ENCODE measurements at places on chromosomes 12 and 14. TPM values are rescaled to one million over a fixed set of nuclear protein-coding genes. Genes with fewer than 3 reads are reported as not detected.

- DNase-seq = no peak
These were observed 112.6 kb downstream of the ZNF664 start for GRCh38 chr12:124085419-124086296.

DNA sequence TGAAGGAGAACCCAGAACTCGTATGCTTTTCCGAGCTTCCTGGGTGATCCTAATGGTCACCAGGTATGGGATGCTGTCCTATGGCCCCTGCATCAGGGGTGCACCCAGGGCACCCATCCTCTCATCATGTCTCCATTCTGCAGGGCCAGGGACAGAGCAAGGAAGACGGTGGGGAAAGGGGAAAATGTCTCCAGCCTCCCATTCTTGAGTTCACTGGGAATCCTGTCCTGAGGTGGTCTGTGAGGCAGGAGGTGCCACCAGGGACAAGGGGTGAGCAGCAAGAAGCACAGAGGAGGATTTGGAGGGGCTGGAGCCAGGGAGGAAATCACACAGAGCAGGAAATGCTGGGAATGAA, 14.9 kb upstream of the SLC6A12 start:
- DNase-seq = no peak

The LMNTD1 gene
- total RNA-seq = not detected

DNA sequence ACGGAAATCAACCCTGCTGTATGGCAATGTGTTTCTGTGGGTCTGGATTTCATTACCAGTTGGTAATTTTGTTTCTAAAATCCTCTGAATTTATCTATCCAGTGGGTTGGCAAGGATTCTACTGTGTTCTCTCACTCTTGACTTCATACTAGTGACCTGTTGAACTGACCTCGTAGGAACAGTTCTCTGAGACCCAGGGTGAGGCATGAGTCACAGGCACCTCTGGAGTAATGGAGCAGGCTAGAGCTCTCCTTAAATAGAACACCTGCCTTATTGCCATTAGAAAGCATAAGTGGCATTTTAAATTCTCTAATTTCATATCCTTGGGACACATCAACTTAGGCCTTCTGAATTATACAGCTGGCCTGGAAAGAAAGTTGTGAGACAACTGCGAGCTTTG, 258.3 kb upstream of the NAV3 start:
- peak; percentile 1 for DNase-seq

The PDZRN4 gene
- not detected for total RNA-seq

DNA sequence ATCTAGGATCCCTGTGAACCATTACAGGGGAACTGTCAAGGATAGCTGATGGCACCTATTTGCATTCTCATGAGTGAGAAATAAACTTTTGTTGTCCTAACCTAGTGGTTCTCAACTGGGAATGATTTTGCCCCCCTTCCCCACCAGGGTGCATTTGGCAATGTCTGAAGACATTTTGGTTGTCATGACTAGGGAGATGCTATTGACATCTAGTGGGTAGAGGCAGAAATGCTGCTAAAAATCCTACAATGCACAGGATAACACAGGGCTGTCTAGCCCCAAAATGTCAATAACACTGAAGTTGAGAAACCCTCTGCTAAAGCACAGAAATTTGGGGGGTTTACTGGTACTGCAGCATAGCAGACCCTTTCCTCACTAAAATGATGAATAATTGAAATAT, 140.9 kb upstream of the SRRM4 start:
- no peak for DNase-seq

DNA sequence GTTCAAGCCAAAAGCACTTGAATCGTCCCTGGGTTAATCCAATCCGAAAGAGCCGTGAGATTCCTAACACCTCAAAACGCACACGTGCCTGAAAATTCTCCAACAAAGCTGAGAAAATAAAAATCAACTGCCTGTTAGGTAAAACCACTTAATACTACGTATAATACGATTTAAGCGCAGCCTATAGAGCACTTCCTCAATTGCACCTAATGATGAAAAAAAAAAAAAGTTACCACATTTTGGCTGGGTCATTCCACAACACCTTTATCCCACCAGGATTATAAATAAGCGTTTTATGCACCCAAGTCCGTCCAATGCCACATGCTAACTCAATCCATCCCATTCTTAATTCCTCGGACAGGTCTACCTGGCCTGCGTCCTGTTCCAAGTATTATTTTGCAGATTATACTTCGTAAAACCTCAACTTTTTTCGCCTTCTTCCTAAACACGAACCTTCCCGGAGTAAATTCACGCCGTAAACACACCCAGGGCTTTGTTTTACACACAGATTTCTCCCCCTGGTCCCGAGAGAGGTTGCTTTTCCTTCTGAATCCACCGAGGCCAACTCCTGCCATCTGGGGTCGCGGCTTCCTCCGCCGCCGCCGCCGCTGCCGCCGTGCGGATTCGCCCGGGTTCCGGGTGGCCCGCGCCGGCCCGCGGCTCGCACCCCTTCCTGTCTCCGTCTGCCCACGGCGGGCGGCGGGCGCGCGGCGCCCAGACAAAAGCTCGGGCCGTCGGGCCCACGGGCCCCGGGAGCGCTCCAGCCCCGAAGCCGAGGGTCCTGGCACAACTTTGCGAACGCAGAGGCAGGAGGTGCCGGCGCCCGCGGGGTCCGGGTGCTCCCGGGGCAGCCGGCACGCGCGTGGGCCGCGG, 66.2 kb downstream of the RNF34 start:
- DNase-seq = peak; percentile 41

GRCh38 chr14:24712909-24713308, 78.9 kb upstream of the GZMB start:
- DNase-seq = no peak

- no peak for DNase-seq
These were observed 165.2 kb downstream of the VRK1 start for GRCh38 chr14:96962337-96962736.

The NGB gene
- total RNA-seq = not detected

GRCh38 chr14:32820181-32820580, 118.5 kb upstream of the NPAS3 start:
- DNase-seq = no peak

DNA sequence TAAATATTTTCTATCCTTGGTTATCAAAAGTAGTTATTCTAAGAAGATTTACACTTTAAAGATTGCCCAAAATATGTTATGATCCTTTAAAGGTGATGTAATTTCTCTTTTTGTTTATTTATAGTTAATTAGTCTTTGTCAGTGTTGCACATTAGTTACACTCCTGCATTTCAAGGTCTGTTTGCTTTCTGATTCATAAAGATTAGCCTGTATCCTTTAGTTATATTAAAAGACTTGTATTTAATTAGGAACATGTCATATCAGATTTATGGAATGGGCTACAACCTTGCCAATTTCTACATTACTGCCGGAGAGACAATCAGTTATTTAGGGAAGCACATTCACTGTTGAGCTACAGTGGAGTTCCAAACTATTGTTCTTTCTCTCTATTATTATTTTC, 3.5 kb downstream of the EPYC start:
- DNase-seq = peak; percentile 41

The TEP1 gene
- 9.7 TPM for total RNA-seq

The GPX2 gene
- total RNA-seq = 1.3 TPM

DNA sequence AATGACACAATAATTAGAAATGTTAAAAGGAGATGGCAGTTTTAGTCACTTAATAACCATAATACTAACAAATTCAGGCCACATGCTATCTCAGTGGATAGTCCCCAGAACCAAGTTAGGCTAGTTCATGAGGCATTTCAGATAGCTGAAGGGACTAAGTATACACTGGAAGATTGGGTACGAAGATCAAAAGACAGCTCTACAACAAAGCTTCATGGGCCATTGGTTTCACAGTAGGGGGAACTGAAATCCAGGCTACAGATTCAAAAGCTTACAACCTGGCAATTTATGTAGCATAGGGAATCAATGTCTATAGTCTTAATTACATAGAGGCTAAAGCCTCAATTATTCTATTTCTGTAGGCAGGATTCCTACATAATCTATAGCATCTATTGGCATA, 343.0 kb downstream of the RGS6 start:
- no peak for DNase-seq

Data from bronchial epithelial cell (primary cell).